ENCODE measurements at places on chromosomes 1 and 21.

GRCh38 chr1:72371259-72372035 is 89.1 kb upstream of the NEGR1 start:
- DNase-seq: no peak

DNA sequence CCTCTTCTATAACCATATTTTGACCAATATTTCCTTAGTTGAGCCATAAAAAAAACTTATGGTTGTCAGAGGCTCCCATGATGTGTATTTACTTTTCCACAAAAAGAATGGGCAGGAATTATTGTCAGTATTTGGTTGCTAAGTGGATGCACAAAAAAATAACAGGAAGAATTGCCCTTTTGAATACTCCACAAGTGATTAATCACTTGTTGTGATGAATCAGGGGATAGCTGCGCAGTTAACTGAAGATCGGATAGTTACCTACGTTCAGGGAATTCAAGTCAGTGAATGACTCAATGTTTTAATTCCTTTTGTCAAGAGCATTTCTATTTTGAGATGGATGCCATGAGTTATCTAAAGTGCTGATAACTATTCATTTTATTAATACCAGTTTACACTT is 785.2 kb upstream of the B3GALT2 start:
- no peak for DNase-seq

GRCh38 chr1:31621847-31622730 is 4.6 kb downstream of the HCRTR1 start:
- DNase-seq: no peak

DNA sequence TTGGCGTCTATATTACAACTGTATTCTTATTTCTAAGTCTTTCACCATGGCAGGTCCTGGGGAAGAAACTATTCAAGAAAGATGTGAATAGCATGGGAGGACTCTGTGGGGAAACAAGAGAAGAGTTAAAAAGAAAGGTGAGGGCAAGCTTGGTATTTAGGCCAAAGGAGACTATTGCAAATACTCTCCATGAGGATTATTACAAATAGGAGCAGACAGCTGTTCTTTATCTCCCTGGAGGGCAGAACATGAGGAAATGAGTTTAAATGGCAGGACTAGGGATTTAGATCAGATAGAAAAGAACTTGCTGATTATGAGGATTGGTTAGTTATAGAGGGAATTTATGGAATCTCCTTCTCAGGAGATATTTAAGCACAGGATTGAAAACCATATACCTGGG is 186.8 kb downstream of the CDC7 start:
- no peak for DNase-seq

GRCh38 chr1:189921613-189922012 is 556.1 kb downstream of the BRINP3 start:
- DNase-seq: no peak

GRCh38 chr1:29379443-29380073 is 143.2 kb downstream of the PTPRU start:
- DNase-seq: no peak

DNA sequence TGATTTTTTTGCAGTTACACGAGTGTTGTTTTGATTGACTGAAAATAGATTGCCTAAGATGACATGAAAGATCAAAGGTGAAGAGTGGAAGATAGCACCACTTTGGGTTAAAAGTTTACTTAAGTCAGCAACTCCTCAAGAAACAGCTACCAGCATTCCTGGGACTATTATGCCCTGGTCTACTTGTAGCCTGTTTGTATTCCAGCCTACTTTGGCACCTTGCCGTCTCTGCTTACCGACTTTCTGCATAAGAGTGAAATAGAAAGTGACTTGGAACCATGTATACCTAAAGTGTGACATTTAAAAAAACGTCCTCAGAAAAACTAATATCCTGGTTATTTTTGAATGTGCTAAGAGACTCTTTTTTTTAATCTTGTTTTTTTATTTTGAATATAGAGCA is 631.5 kb upstream of the PTBP2 start:
- DNase-seq: no peak

GRCh38 chr1:195415584-195415983 is 1192.7 kb downstream of the KCNT2 start:
- no peak for DNase-seq

- DNase-seq: no peak
These were observed 1160.8 kb upstream of the B3GALT2 start for GRCh38 chr1:194347200-194347599.

- no peak for DNase-seq
These were observed 25.2 kb downstream of the CHD1L start for GRCh38 chr1:147267711-147268110.
